ENCODE measurements at places on chromosomes 1 and 21.

DNA sequence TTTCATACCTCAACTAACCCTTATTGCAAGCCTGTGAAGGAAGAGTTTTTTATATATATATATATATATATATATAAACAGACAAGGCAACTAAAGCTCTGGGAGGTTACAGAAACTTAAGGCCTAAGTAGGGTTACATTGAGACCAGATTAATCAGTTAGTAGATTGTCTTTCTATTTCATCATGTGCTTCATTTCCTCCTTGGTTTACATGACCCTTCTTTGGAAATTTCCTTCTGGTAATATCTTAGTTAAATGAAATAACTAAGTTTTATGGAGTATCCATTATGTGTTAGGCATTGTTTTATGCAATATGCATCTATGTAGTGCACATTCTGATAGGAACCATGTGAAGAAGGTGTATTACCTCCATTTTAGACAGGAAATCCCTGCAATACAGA is 112.7 kb downstream of the FGGY start:
- no peak for DNase-seq

- DNase-seq, result no peak
Measured at GRCh38 chr1:182611326-182611725, 7.1 kb upstream of the RGS16 start.

- no peak for DNase-seq
Measured at GRCh38 chr1:6006882-6007281, 14.7 kb upstream of the NPHP4 start.

GRCh38 chr1:12063141-12064072 is at the start of gene TNFRSF8:
TSS of gene TNFRSF8 (plus strand) at chr1:12063303. CDS start at chr1:12063599, 296 bp downstream.
- DNase-seq, result peak; percentile 29

- peak; percentile 64 for DNase-seq
Measured at GRCh38 chr1:175002910-175003517, 3.3 kb downstream of the CACYBP start.

- DNase-seq, result peak; percentile 43
Measured at GRCh38 chr1:162649583-162649982, 17.3 kb downstream of the DDR2 start.

- DNase-seq, result no peak
Measured at GRCh38 chr1:59453297-59453968, 156.5 kb downstream of the FGGY start.

- DNase-seq, result no peak
Measured at GRCh38 chr1:149997585-149998262, 12.8 kb downstream of the OTUD7B start.

DNA sequence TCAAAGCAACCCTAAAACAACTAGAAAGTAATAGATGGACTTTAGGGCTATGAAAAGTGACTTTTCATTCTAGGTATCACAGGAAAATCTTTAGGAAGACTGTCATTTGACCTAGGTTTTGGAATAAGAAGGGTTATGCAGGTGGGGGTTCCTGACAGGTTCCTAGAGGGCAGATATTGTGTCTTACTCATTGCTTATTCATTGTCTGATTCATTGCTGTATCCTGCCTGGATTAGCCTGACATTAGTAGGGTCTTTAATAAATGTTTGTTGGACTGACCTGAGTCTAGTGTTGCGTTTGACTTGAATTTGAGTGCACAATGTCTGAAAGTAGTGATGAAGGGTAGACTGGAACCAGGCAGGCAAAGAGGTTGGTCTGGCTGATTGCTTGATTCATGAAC is 6.0 kb downstream of the FNBP1L start:
- no peak for DNase-seq

DNA sequence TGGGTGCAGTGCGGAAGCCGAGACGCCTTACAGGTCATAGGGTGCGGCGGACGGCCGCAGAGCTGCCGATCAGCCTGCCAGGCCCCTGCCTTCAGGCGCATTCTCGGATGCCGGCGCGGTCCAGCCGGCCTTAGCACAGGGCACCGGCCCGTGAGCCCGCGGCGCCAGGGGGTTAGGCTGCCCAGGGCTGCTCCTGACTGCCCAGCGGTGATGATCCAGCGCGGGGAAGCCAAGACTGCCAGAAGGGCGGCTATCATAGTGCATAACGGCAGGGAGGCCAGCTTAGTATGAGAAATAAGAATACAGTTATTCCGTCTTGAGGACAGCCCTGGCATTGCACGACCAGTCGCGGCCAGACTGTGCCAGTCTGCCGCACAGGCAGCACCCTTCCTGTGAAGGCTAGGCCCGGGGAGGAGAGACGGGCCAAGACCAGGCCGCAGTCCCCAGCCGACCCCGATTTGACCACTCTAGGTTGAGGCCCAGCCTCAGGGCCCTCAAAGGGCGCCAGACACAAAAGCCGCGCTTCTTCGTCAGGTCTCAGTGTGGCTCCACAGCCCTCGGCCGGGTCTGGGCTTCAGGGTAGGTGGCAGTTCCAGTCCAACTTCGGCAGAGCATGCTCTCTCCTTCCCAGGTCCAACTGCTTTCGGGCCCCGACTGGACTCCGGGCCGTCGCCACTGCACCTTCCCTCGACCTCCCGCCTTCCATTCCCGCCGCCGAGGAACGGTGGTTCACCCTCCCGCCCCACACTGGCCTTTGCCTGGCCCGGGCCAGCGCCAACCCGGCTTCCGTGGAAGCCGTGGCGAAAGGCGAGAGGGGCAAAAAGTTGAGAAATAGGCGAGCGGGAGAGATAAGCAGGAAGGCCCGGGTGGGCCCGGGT is 829 bp downstream of the ALX3 start:
- no peak for DNase-seq

GRCh38 chr1:11736746-11737639 is 1.1 kb downstream of the AGTRAP start:
- peak; percentile 83 for DNase-seq

- DNase-seq, result no peak
Measured at GRCh38 chr1:6503884-6504602, 12.6 kb upstream of the PLEKHG5 start.

GRCh38 chr1:12206792-12207424 is 22.9 kb upstream of the VPS13D start:
- no peak for DNase-seq

GRCh38 chr1:40161888-40162397 is 756 bp downstream of the RLF start:
- peak; percentile 7 for DNase-seq

DNA sequence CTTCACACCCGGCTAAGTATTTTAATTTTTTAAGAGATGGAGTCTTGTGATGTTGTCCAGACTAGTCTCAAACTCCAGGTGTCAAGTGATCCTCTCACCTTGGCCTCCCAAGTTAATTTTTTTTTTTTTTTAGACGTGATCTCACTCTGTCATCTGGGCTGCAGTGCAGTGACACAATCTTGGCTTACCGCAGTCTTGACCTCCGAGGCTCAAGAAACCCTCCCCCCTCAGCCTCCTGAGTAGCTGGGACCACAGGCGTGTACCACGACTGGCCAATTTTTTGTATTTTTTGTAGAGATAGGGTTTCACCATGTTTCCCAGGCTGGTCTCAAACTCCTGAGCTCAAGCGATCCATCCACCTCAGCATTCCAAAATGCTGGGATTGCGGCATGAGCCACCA is 11.7 kb upstream of the IFNLR1 start:
- DNase-seq, result no peak

DNA sequence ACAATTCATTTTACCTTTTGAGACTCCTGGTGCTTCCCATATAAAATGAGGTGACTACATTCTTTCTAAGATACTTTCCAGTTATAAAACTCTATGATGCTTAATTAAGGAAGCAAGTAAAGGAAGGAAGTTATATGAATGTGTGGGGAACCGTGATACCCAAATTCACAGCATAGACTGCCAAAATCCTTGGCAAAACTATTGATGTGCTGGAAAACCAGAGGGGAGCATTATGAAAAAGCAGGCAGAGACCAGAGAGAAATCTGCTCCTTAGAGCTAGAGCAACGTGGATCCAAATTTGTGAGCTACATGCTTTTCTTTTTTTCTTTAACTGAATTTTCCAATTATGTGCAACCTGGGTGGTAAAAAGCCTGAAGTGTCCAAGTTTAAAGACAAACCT is 201.4 kb upstream of the USP25 start:
- no peak for DNase-seq

DNA sequence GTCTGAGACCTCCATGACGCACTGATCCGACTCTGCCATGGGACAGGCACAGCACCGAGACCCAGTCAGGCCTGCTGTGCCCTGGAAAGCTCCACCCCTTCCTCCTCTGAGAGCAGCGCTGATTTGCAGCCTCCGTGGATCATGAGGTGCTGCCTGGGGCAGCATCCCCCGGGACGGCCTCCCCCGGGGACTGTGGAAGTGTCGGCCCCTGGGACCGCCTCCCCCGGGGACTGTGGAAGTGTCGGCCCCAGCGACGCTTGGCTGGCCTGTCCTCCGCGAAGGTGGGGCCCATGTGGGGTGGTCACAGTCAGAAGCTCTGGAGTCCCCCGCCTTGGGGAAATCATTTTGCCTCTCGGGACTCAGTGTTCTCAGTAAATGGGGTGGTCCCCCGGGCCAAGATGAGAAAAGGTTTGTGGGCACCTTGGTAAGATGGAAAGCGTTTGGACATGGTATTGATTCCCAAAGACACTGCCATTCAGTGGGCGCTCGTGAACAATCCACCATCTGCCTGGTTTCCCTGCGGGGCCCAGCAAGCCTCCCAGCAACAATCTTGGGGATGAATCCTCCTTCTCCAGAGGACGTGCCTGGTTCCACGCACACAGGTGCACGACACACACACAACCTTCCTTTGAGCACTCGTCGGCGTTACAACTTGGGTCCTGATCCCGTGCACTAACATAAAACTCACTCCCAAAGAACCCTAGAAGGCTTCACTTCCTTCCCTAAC is 3.0 kb downstream of the TFF2 start:
- no peak for DNase-seq

GRCh38 chr1:44635439-44635838 is 38.8 kb downstream of the TMEM53 start:
- DNase-seq, result no peak

GRCh38 chr1:4402032-4402431 is 252.4 kb upstream of the AJAP1 start:
- DNase-seq, result no peak

- no peak for DNase-seq
Measured at GRCh38 chr21:45157932-45158331, 83.6 kb downstream of the ADARB1 start.

DNA sequence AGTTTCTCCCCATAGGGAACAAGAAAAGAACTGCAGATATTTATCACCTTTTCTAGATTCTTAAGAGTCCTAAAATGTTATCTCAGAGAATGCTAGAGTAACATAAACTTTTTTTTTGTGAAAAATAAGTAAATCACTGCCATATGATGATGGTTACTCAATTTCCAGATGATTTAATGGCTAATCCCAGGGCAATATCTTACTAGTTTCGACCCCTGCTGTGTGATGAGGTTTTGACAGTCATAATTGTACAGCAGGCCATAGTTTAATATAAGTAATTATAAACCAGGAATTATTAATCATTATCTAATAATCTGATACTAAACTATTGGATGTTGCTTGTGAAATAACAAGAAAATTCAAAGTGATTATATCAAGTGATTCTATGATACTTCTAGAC is 210.6 kb downstream of the HLX start:
- no peak for DNase-seq

DNA sequence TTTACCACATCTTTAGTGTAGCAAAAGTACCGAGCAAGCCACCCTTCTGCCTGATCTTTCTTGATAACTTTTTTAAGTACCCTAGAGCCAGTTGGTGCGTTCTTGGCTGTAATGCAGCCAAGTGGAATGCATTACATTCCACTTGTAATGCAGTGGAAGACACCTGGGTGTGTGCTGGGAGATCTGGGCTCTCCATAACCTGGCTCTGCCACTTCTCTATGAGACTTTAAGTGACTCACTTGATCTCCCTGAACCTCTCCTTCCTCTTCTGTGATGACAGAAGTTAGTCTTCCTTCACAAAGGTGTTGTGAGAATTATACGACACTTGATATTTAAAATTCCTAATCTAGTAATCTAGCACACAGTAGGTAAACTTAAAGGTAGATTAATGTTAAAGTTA is 35.3 kb upstream of the NFIA start:
- no peak for DNase-seq

DNA sequence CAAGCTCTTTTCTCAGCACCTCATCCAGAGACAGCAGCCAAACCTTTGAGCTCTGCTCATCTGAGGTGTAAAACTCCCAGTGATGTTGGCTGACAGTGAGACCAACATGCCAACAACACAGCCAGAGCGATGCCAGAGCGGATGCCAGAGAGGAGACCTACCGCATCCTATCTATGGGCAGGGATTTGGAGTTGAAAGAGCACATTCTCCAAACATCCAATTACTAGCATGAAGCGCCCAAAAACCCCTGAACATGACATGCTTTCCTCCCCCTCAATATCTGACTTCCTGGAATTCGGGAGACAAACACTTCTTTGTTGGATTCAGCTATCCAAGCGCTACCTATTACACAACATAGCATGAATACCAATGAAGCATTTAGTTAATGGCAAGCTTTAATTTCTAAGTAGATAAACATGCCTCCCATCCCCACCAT is 23.1 kb upstream of the PAXBP1 start:
- no peak for DNase-seq

DNA sequence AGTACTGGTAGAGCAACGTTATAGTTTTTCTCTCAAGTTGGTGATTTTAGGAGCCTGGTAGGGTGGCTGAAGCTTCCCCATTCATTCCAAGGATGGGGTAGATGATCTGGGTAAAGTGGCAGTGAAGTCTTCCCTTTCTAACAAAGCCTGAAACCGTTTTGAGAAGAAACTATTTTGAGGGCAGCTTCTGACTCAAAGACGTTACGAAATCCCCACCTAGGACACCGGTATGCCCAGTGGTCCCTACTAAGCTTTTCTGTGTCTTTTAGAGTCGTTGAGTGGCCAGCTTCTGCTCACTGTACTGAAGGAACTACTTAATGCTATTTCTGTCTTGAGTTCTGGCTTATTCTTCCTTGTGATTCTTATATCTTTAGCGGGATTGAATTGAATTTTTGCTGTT is 1.4 kb downstream of the WDTC1 start:
- peak; percentile 36 for DNase-seq

GRCh38 chr1:207251066-207251465 is 70.4 kb upstream of the CD55 start:
- DNase-seq, result peak; percentile 15

GRCh38 chr21:36550761-36551160 is 70.8 kb upstream of the CLDN14 start:
- DNase-seq, result peak; percentile 37

GRCh38 chr1:247561711-247562110 is 12.8 kb downstream of the GCSAML start:
- no peak for DNase-seq

DNA sequence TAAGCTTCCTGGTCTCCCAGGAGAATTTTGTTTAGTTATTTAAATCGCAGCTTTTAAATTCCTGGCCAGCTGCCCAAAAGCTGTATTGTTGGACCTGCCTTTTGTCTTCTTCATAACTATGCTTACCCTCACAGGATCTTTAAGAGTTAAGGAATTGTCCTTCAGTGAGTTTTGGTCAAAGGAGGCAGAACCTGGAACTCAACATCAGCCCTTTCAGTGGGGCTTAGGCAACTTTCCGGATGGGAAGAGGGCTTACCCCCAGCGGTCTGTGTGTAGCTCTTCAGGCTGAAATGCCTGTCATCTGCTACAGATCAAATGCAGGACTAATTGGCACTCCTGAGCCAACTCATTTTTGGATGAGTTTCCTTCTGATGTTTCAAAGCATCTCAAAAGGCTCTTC is 402.6 kb downstream of the SIPA1L2 start:
- DNase-seq, result no peak
